ENCODE measurements at places on chromosomes 16 and 17. TPM values are rescaled to one million over a fixed set of nuclear protein-coding genes. Genes with fewer than 3 reads are reported as not detected.

The PRR35 gene
- total RNA-seq, result not detected

The TRIM16 gene
- total RNA-seq, result 49.7 TPM

The TMEM88 gene
- total RNA-seq, result 5.4 TPM

The CARD14 gene
- 57.3 TPM for total RNA-seq

The NOTUM gene
- 3.5 TPM for total RNA-seq

The SLC52A1 gene
- total RNA-seq, result 6.1 TPM

The KLHL36 gene
- 60.1 TPM for total RNA-seq

Measured in lower leg skin (tissue), 4 donors.